ENCODE measurements at places on chromosomes 3 and 15. TPM values are rescaled to one million over a fixed set of nuclear protein-coding genes. Genes with fewer than 3 reads are reported as not detected.

GRCh38 chr15:81015621-81016488 is 15.1 kb downstream of the TLNRD1 start:
- DNase-seq, result peak; percentile 38

- DNase-seq, result no peak
Measured at GRCh38 chr3:114022145-114022802, 34.1 kb downstream of the CCDC191 start.

GRCh38 chr3:3666664-3667063 is 132.6 kb upstream of the LRRN1 start:
- DNase-seq, result no peak

DNA sequence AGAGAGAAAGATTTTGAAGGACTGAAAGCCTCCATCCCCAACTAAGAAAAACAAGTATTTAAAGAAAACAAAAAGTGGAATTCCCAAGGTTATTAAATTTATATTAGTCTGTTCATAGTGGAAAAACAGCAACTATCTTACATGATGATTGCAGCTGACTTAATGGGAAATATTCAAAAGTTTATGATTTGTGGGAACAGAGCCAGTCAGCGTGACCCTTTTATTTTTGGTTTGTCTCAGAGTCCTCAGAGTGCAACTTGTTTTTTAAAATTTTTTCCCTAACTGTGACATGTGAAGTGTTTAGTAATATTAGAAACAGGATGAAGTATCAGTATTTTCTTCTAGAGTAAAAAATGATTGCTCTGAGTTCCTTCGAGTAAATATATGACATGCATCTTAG is 441.9 kb upstream of the MCTP2 start:
- DNase-seq, result no peak

DNA sequence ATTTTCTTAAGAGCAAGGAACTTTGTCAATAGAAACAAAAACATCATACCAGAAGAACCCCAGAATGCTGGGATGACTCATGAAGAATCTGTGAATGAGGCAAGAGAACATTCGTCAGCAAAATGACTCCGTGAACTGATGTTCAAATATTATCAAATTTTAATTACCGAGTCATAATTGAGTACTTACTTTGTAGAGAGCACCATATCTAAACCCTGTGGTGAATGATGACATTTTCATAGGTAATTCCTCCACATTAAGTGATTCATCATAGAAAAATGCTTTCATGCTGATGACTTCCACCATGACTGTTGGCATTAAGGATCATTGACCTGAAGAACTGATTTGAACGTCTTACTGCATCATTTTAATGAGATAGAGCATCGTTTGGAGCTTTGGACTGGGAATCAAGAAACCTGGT is 56.3 kb downstream of the PPARG start:
- no peak for DNase-seq

GRCh38 chr3:65604863-65605526 is 433.7 kb downstream of the MAGI1 start:
- no peak for DNase-seq

DNA sequence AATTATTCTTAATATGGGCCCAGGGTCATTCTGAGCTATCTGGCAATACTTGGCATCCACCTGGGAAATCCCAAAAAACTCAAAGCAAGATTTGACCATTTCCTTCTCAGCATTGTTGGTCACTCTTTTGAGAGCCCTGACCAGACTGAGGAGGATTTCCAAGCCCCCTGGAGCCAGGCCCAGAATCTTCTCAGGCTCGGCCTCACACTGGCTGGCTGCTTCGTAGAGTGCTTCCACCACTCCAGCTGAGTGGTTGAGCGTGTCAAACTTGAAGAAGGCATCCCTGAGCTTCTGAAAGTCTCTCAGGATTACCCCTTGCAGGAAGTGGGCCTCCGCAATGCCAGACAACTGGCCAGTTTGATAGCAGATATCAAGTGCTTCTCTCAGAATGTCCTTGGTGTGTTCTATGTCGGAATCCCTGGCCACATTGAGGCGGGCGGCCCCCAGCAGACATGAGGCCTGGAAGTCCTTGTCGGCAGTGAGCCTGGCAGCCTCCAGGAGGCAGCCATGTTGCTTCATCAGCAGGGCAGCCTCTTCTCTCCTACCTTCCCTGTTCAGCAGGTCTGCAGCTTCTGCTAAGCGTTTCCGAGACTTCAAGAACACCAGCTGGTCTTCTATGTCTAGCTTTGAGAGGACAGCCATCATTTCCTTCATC is 68.9 kb upstream of the DCLK3 start:
- no peak for DNase-seq

- DNase-seq, result peak; percentile 43
Measured at GRCh38 chr3:120448756-120449155, 2.0 kb downstream of the FSTL1 start.

DNA sequence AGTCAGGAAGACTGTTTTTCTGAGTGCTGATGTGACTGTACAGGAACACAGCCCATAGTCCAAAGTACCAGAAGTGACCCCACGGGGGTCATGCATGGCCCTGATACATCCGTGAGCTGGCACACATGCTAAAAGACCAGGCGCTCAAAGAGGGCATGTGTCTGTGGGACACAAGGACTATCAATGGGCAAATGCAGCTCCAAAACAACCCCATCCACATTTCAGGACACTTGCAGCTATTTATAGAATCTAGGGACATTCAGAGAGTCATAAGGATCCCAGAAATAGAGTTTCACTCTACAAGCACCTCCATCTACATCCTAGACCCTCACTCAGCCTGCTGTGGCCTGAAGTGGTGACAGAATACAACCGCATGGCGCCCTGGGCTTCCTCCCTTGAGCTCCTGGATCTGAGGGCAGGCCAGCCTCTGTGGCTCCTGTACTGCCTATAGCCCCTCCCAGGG is 17.0 kb downstream of the SLC25A20 start:
- no peak for DNase-seq

DNA sequence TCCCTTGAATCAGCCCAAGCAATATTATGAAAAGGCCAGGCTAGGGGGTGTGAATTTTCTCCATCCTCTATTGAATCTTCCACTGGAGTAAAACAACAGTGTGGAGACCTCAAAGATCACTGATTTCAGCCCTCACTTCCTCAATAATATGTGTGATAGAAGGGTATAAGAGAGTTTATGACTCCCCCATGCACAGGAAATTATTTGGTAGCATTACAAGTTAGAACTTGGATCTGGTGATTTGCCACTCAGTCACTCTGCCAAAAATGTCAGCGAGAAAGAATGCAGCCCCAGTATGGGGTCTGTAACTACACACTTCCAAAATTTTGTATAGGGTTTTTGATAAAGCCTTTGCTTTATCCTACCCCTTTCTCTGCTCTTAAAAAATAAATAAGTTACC is 81.0 kb upstream of the KCNMB2 start:
- DNase-seq, result no peak

- DNase-seq, result no peak
Measured at GRCh38 chr3:44066806-44067205, 174.9 kb upstream of the TOPAZ1 start.

GRCh38 chr3:73419179-73419803 is 205.4 kb downstream of the PDZRN3 start:
- DNase-seq, result peak; percentile 19

DNA sequence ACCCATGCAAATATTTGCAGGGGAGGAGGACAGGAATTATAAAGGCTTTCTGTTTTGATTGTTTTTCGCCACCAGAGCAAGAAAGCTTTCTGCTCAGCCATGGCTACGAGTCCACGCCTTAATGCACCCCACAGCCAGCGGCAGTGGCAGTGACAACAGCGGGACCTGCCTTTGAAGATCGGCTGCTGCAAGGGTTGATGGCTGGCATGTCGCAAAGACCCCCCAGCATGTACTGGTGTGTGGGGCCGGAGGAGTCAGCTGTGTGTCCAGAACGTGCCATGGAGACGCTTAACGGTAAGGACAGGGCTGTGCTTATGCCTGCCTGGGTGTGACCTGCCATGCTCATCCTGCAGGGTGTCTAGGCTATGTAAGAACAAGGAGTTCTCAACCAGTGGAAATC is 5.3 kb downstream of the LRRK1 start:
- DNase-seq, result no peak

- DNase-seq, result no peak
Measured at GRCh38 chr3:184337981-184338380, 581 bp downstream of the FAM131A start.

DNA sequence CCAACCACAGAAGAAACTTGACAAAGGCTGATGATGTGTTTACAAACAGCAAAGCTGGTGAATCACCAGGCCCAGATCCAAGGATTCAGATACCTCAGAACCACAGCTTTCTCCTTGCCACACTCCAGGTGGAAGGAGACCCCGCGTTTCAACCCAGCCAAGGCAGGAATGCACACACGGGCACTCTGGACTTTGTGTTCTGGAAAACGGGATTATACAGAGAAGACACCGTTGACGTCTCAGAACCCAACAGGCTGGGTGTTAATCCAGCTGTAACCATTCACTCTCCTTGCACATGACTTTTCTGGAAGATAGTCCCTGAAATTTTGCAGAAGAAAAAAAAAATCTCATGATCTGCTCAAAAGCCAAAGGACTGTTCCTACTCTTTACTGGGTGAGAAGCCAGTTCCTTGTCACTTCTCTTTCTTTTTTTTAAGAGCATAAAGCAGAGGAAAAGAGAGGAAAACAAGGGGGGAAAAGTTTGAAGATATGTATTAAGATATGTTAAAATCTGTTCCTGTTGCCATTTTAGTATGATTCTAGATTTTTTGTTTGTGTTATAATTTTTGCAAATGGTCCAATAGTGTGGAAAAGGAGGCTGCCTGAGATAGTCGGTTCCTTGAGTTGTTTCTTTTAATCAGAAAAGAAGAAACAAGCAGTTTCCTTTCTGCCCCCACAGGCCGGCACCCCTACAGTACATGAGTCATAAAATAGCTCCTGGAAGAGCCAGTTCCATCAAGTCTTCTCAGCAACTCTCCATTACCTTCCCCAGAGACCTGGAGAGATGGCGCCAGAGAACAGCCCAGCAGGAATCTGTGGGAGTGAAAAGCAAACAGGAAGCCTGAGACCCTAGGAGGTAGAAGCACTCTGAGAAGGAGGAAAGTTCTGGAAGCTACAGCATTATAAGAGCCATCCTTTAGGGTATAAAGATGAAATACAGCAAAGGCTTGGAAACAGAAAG is 73.1 kb downstream of the RORA start:
- no peak for DNase-seq

DNA sequence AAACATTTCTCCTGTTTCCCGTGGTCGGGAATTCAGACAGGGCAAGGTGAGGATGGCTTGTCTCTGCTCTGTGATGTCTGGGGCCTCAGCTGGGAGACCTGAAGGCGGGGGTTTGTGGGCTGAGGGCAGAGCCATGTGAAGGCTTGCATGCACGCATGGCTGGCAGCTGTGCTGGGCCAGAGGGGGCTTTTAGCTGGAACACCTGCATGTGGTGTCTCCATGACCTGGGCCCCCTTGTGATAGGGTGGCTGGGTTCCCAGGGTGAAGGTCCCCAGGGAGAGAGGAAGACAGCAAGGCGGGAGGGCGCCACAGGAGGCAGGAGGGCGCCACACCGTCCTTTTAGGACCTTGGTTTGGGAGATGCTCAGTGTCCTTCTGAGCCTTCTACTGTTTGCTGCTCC is 101.6 kb upstream of the PRR23E start:
- DNase-seq, result no peak

DNA sequence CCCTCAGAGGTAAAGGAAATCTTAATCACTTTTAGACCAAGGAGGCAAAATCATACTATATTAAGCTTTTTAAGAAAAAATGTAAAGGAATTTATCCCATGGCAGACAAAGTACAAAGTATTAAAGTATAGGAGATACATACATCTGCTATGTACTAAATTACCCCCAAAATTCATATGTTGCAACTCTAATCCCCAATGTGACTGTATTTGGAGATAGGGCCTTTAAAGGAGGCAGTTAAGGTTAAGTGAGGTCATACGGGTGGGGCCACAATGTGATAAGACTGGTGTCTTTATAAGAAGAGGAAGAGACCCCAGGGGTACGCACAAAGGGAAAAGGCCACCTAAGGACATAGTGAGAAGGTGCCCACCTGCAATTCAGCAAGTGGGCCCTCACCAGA is 657.0 kb upstream of the ADAMTS9 start:
- no peak for DNase-seq

DNA sequence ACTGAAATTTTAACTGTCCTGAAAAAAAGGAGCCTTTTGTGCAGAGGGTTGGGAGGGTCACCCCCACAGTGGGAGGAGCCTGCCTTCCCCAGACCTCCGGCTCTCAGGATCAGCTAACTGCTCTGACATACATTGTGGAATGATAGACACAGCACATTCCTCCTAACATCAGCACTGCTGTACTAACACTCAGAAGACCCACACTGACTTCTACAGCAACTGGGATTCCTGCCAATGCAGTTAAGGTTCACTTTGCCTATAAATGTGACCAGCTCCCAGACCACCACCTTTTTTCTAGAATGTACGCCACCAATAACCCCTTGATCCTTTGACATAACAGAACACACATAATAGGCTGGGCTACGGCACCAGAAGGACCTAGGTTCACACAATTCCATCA is 3.2 kb downstream of the CPEB1 start:
- DNase-seq, result peak; percentile 23

Gene PAQR5
- total RNA-seq, result 1.4 TPM

Gene SNX22
- total RNA-seq, result 6.4 TPM

Gene ACKR2
- not detected for total RNA-seq

Gene NRROS
- total RNA-seq, result 0.58 TPM

Gene MINAR1
- 1.5 TPM for total RNA-seq

Gene IL16
- 0.09 TPM for total RNA-seq
